ENCODE measurements at places on chromosomes 4 and X.

GRCh38 chr4:101222156-101222845, 125.0 kb downstream of the PPP3CA start:
- DNase-seq = no peak

GRCh38 chr4:82639971-82640370, 78.2 kb upstream of the TMEM150C start:
- no peak for DNase-seq

GRCh38 chr4:71377561-71377960, 38.7 kb downstream of the SLC4A4 start:
- DNase-seq = no peak

DNA sequence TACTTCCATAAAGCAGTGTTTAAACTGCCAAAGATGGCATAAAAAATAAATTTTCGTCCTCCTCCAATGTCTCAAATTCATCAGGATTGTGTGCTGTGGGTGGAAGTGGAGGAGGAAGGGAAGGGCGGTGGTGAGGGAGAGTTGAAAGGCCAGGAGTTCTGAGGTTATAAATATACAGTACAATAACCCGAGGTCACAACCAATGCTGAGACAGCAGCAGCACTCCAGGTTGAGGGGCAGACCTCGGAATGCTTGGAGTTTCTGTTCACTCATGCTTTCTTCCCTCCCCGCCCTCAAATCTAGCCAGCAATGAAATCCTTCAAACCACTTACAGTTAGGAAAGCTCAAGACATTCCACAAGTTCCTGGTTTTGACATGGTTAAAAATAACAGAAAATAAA, 134.0 kb upstream of the SMAD1 start:
- DNase-seq = no peak

- DNase-seq = no peak
Observed at GRCh38 chr4:168534535-168534934, 37.7 kb downstream of the PALLD start.

GRCh38 chrX:23578079-23578478, 89.2 kb upstream of the PRDX4 start:
- DNase-seq = no peak

GRCh38 chr4:146975036-146975435, 29.4 kb upstream of the TTC29 start:
- DNase-seq = no peak

DNA sequence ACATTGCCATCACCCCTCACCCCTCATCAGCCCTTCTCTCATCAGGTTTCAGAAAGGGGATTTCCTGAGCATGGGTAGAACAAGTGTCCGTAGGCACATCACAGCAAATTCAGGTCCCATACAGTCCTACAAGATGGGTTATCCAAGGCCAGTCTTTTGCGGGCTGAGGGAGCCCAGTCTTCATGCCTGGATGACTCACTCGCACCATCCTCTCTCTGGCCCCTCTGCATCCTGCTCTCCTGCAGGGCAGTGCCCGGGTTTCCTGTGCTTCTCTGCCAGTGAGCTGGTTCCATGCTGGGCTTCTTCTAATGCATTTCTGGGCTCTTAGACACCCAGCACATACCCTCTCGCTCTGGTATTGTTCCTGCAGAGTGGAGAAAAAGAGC, 7.3 kb upstream of the INTS6L start:
- no peak for DNase-seq

- DNase-seq = no peak
Observed at GRCh38 chrX:115047715-115048114, 30.3 kb upstream of the IL13RA2 start.

- DNase-seq = no peak
Observed at GRCh38 chrX:40056420-40056819, 41.3 kb downstream of the BCOR start.

DNA sequence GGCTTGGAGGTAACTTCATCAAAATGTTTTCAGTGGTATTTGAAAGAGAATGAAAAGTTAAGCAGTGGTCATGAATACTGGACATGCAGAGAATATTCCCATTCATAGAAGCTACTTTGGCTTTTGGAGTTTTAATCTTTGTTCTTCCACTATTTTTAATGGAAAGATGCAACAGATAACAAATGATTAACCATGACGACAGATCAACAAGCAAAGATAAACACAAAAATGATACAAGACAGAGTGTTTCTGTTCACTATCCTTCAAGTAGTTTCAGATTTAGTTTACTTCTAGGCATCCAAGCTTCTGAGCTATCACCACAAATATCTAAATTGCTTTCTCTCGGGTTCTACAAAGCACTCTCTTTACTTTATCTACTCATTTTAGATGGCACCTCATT, 1004.9 kb upstream of the ADGRL3 start:
- DNase-seq = no peak

GRCh38 chrX:20906571-20906970, 467.6 kb upstream of the CNKSR2 start:
- DNase-seq = no peak

DNA sequence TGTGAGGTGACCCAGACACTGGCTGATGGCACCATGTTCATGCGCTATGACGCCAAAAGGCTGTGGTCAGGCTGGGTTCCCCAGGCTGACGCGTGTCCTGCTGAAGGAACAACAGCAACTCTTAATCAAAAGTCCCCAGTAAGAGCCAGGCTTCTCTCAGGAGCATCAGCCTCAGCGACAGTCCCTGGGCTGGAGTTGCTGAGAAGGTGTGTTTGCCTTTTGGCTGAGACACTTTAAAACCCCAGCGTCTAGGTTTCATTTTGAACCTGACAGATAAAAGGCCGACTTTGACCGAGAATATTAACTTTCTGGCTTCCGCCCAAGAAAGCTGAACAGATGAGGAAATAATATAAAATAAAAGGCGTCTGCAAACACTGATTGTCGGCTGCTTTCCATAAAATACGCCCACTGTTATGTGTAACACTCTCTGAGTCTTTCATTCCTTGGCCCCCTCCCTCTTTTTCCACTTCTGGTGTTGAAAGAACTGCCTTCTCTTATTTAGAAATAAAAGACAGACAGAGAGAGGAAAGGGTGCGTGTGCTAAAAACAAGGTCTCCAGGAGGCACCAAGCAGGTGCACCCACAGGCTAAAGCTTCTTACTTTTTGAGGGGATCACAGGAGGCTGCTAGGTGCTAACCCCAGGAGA, 373.6 kb downstream of the MID1IP1 start:
- no peak for DNase-seq

DNA sequence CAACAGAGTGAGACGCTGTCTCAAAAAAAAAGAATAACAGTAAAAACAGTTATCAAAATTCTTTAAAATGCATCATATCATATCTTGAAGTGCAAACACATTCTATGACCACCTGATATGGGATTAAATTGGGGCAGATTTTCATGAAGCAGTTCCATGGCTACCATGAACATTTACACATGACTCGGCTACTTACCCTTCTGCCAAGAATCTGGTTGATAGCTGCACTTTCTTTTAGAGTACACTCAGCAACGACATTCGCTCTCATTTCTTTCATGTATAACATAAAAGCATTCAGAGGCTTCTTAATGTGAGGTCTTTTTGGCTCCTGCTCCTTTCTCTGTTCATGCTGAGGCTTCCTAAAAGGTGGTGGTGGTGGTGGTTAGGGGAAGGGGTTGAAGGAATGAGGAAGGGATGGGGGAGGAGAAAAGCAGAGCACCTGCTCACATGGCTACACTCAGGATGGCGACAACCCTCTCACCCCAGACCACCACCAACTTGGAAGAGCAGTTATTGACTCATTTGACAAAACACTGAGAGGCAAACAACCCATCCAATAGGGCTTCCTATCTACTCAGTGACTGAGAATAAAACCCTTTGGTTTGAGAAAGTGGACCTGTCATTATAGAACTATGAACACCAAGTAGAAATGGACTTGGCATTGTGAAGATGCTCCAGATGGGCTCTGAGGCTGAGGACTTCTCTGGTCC, 88.5 kb downstream of the HADH start:
- DNase-seq = no peak

- no peak for DNase-seq
Observed at GRCh38 chr4:13963601-13964000, 336.1 kb upstream of the BOD1L1 start.

DNA sequence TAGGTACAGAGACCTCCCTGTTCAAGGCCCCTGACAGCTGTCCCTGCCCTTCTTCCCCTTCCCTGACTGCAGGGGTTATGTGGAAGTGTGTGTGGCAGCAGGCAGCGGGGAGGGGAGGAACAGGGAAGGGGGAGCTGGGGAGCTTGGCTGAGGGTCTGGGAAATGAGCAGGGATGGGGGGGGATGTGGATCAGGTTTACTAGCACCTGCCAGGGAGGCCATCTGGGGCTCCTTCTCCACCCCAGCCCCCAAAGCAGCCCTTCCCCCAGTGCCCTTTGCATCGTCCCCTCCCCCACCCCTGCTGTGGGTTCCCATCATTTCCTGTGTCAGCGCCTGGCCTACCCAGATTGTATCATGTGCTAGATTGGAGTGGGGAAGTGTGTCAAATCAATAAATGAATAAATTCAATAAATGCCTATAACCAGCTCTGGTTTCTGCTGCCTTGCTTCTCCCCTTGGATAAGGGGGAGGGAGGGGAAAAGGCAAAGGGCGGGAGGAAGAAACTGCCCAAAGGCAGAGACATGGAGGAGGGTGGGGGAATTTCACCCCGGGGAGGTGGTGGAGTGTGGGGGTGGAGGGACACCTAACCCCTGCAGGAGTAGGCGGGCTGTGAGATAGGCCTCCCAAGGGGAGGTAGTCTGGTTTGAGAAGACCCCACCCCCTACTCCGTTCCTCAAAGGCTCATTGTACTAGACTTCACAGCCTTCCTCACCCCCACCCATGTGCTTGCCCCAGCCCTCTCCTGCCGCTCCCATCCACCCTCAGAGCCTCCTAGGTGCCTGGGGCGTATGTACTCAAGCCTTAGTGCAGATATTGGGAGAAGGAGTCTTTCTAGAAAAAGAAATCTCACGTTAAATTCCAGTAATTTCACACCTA, 3.2 kb downstream of the CXorf65 start:
- DNase-seq = peak; percentile 48

DNA sequence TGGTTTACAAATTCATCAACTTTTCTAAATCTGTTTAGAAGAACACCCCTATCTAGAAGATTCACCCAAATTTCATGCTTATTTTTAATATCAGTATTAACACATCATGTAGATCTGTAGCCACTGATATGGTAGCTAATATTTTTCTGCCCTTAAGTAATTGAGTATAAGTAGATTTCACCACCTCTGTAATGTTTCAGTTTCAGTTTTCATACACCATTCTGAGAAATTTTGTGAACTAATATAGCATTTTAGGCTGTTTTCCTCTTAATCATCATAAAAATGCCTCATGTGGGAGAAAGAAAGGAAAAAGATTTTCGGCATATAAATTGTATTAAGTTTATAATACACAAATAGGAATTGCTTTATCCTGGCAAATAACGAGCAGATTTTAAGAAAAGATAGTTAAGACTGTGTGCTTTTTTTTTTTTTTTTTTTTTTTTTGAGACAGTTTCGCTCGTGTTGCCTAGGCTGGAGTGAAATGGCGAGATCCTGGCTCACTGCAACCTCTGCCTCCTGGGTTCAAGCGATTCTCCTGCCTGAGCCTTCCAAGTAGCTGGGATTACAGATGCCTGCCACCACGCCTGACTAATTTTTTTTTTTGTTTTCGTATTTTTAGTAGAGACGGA, 21.4 kb upstream of the RBPJ start:
- no peak for DNase-seq

- no peak for DNase-seq
Observed at GRCh38 chrX:3230496-3230895, 116.0 kb downstream of the MXRA5 start.

DNA sequence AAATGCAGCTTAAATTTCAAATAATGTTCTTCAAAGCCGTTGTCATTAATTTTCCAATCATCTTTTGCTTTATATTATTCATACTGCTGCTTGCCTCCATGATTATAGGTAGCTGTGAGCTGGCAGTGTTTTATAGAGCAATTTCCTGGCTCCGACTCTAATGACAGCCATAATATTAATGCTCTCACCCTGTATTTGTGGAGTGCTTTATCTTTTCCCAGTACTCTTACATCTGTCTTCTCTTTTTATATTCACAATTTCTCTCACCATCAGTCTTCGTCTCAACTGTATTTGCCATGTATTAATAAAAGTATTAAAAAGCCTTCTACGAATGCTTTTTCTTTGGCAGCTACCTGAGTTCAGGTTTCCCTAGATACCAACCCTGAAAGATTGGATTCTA, 21.0 kb downstream of the ATXN3L start:
- no peak for DNase-seq

DNA sequence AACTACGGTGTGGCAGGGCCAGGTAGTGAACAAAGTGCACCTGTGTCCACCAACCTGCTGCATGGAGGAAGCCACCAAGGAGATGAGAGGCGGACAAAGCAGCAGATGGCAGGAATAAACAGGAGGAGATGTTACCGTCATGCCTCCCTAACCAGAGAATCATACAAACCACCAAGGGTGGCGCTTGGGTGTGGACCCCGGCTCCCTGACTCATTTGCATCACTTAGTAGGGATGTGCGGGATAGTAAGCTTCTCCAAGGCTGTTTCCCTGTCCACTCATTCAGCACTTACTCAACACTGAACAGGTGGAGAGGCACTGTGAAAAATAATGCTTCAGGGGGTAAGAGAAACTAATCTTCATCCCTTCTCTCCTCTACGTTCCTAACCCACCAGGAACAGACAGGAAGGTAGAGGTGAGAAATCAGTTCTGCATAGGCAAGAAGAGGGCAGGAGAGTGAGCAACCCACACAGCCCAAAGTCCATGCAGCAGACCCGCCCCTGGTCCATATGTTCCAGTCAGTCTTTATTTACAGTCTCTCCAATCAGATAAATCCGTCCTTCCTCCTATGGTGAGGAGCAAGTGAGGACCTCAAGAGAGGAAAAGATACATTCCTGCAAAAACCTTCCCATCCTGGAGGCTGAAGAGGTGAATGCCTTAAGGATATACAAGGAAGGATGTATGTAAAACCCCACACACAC, 34.0 kb downstream of the QDPR start:
- DNase-seq = no peak

DNA sequence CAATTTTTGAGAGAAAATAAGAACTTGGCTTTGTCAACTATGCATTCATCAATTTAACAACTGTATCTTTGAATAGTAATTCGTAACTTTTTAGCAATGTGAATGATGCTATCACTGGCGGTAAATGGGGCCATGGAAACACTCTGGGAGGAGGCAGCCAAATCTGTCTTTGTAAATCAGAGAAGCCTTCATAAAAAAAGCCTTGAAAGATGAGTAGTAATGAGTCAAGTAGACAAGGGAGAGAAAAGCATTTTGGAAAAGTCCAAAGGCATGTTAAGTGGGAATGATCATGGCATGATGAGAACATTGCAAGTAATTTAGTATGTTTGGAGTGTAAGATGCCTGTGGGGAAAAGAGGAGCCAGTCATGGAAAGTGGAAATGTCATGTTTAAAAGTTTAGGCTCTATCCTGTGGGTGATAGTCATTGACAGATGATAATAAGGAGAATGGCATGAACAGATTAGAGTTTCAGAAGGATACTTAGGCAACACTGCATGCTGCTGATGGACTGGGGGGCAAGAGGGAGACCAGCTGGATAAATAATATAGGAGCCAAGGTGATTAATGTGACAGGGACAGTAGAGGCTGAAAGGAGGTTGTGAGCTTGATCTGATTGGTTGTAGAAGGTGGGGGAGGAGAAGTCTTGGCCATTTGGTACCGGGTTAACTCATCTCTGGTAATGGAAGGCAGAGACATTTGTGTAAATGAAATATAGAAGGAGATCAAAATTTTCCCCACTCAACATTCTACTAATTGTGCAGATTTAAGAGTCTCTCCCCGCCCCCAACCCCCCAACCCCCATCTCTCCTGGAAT, 16.3 kb downstream of the SPRY1 start:
- no peak for DNase-seq

Data from stimulated activated CD8-positive, alpha-beta memory T cell treated with anti-CD3 and anti-CD28 coated beads, Interleukin-7, amount 100 ng/mL, for 4 hours (primary cell).